ENCODE measurements at places on chromosomes 7 and 10.
A peak's percentile ranks its signal among the peaks of the same experiment; 100 is the strongest.

DNA sequence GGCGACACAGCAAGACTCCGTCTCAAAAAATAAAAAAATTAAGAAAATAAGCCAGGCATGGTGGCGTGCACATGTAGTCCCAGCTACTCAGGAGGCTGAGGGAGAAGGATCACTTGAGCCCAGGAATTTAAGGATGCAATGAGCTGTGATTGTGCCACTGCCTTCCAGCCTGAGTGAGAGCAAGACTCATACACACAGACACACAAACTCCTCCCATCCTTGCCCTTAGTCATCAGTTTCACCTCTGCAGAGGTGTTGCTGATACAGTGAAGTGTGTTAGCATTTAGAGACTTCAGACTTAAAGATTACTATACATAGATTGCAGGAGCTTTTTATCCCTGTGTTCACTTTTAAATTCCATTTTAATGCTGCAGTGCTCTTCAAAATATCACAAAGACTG lies 5.5 kb upstream of the H2AZ2 start:
- DNase-seq, result no peak

DNA sequence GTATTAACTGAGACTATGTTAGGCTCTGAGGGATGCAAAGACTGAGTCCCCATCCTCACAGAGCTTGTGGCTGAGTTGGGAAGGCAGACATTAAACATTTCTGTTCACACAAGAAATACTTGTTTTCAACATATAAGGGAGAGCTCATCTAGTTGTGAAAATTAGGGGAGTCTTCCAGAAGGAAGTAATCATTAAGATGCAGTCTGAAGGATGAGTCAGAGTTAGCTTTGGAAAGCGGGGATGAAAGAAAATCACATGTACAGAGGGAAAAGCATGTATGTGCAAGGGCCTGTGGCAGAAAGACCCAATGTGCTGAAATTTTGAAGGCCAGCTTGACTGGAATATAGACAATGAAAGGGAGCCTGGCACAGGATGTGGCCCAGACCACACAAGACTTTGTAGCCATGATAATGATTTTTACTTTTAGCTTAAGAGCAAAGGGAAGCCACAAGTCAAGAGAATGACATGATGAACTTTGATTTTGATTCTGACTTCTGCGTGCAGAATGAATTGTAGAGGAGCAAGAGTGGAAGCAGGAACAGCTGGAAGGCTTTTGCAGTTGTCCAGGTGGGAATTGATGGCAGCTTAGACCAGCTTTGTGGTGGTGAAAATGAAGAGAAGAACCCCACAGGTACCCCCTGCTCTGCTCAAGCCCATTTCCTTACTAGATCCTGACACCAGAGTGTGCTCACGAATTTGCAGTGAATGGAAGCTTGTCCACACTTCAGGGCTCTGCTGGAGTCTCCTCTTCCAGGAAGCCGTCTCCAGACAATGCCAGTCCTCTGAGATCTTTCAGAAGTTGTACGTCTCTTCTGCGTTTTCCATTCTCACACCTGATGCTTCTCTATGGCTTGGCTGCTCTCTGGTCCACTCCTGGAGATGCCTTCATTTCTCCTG lies 115.6 kb downstream of the ATXN7L1 start:
- no peak for DNase-seq

GRCh38 chr10:21832821-21833130 lies 170.8 kb downstream of the DNAJC1 start:
- no peak for DNase-seq

GRCh38 chr7:95503271-95504131 lies 17.8 kb downstream of the ASB4 start:
- DNase-seq, result no peak

- DNase-seq, result no peak
Measured at GRCh38 chr10:65375528-65375927, 1550.3 kb upstream of the LRRTM3 start.

- no peak for DNase-seq
Measured at GRCh38 chr7:35993113-35993512, 159.9 kb upstream of the EEPD1 start.

GRCh38 chr10:91745090-91745831 lies 53.0 kb upstream of the TNKS2 start:
- DNase-seq, result no peak

DNA sequence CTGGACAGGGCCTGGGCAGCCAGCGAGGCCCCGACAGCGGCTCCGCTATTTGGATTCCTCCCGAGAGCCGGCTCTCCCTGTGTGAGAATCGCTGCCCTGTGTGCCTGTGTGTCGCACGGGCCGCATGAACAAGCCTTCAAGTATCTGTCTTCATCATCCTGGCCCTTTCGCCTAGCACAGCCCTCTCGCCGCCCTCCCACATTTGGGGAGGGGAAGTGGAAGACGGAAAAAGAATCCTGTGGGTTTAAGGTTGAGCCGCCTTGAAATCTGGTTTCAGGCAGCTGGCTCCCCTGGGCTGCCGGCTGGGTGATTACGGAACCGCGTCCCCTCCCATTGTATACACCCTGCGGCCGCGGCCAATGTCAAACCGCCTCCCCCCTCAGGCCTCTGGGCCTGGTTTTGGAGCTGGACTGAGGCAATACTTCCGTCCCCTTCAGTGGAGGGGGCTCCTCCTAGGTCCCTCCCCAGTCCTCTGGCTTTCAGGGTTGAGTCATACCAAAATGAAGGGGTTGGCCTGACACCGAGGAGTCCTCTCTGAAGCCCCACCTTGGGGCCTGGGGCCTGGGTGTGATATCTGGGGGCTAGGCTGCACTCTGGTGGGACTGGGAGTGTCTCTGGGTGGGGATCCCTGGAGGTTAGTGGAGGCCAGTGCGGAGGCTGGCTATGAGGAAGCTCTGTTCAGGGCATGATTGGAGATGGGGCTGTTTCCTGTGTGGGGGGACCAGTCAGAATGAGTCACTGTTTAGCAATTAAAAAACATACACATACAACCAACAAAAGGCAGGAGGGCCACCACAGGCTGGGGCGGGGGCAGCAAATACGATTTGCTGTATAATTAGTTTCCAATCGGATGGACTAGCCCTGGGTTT lies 1.7 kb downstream of the TRIM8 start:
- DNase-seq, result peak; percentile 69

- DNase-seq, result no peak
Measured at GRCh38 chr7:104804696-104805095, 209.3 kb upstream of the KMT2E start.

DNA sequence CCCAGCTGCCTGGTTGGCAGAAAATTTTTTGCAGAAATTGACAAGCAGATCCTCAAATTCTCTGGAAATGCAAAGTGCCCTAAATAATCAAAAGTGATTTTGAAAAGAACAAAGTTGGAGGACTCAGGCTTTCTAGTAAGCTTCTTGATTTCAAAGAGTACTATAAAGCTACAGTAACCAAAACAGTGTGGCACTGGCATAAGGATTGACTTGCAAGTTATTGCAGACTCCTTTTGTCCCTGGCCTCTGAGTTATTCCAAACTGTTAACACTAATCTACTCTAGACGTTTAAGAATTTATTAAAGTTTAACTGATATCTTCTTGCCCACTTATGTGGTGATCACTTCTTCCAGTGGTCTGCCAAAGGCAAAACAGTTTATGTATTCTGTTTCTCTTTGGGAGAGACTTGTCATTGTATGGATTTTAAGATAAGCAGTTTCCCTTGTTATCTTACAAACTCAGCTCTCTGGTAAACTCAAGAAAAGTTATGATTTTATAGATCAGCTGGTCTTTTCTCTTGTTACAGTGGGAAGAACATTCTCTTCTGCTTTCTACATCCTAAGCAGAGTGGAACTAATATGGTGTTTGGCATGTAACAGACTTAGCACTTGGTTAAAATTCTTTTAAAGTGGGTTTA lies 41.4 kb downstream of the LOXL4 start:
- DNase-seq, result no peak

DNA sequence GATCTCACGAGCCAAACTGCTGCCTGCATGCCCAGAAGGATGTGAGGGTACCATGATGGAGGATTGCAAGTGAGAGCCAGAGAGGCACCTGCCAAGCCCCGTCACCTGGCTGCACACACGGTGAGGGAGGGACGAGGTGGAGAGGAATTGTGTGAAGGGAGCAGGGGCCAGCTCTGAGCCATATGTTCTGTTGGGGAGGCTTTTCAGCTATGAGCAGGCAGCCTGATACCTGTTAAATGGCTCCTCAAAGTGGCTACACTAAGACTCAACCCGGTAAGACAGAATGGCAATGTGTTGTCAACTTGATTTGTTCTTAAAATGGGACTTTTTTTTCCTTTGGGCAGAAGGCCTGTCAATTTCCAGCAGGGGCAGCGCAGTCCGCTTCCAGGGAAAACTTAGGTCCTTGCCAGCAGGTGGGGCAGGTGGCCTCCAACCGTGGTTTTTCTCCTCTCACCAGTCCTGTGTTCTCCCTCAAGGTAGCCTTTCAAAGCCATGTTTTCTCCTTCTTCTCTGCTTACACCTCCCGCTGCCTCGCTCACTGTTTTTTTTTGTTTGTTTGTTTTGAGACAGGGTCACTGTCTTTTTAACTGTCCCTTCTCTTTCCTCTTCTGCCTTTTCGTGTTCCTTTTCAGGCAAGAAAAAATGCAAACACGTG lies 57.7 kb upstream of the ZNRF2 start:
- no peak for DNase-seq

GRCh38 chr7:73602721-73603651 lies 21.3 kb downstream of the MLXIPL start:
- no peak for DNase-seq

- no peak for DNase-seq
Measured at GRCh38 chr7:133572843-133573242, 320.0 kb downstream of the EXOC4 start.

- no peak for DNase-seq
Measured at GRCh38 chr10:75460059-75460458, 28.6 kb downstream of the LRMDA start.

DNA sequence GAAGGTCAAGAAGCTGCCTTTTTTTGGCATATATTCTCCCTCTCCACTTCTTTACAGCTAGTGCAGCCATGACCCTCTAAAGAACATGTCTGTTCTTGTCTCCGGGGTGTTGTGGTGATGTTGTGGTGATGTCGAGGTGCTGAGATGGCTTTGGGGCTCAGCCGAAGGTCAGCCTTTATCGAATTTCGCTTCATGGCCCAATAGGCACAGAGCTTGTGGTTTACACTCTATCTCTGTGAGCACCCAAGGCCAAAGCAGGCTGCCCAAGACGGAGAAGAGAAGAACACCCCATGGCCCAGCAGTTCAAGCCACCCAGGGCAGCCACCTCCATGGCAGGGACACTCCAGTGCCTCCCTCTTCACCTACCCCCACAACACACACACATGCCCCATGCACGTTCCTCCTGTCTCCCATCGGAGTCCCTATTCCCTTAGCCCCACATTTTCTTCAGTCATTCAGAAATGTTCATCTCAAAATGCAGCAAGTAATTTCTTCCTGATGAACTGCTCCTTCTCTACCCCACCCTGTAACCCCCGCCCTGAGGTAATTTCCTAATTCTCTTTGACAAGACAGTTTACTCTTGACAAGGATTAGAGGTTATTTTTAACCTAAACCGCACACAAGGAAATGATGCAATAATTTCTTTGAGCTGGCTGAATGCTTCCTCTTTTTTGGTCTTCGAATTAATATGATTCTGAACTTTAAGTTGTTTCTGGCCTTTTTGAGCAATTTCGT lies 18.6 kb upstream of the ADRB1 start:
- DNase-seq, result peak; percentile 86

DNA sequence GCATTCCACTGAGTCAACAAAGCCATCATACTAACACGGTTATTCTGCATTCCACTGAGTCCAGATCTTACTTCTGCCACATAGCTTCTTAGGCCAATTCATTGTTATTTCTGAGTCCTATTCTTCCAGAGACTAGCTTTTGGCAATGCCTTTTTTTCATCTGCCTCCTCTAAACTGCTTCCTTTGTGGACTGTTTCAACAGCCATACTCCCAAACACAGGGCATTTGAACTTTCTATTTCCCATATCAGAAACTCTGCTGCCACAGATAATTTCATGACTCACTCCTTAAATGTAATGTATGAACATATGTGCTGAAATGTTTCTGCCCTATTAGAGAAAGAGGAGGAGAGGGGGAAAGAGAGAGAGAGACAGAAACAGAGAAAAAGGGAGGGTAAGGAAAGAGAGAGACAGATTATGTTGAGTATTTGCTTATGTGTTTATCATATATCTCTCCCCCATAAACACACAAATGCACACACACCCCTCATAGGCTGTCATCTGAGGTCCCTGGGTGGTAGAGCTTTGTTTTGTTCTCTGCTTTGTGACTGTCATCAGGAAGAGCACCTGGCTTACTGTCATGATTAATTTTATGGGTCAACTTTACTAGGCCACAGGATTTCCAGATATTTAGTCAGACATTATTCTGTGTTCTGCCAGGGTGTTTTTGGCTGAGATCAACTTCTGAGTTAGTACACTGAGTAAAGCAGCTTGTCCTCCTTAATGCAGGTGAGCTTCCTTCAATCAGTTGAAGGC lies 308.0 kb upstream of the KCND2 start:
- DNase-seq, result no peak

- DNase-seq, result no peak
Measured at GRCh38 chr10:92552310-92552709, 21.6 kb downstream of the IDE start.

DNA sequence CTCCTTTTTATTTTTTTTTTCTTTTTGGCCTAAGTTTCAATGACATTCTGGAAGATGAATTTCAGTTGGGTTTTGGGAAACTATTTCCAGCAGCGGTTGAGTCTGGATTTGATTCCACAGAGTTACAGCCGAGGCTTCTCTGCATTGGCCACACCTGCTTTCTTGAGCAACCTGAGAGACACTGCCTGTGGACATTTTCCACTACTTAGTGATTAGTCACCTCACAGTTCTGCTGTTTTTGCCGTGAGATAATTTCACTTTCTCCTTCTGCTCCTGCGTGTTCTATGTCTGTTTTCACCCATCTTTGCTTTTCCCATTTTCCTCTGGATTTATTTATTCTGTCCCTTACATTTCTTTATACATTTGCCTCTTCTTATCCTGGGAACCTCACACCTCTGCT lies 243.0 kb downstream of the BICC1 start:
- DNase-seq, result no peak

- no peak for DNase-seq
Measured at GRCh38 chr10:88852327-88852726, 683 bp upstream of the ANKRD22 start.

- DNase-seq, result no peak
Measured at GRCh38 chr7:19665399-19666008, 43.3 kb downstream of the POLR1F start.

- no peak for DNase-seq
Measured at GRCh38 chr10:71880425-71881306, 29.6 kb upstream of the PSAP start.

- no peak for DNase-seq
Measured at GRCh38 chr7:66362136-66362535, 157.0 kb downstream of the TPST1 start.

- DNase-seq, result no peak
Measured at GRCh38 chr7:105402221-105403095, 13.7 kb upstream of the SRPK2 start.

GRCh38 chr7:70498232-70498992 lies 633.5 kb upstream of the GALNT17 start:
- DNase-seq, result no peak

DNA sequence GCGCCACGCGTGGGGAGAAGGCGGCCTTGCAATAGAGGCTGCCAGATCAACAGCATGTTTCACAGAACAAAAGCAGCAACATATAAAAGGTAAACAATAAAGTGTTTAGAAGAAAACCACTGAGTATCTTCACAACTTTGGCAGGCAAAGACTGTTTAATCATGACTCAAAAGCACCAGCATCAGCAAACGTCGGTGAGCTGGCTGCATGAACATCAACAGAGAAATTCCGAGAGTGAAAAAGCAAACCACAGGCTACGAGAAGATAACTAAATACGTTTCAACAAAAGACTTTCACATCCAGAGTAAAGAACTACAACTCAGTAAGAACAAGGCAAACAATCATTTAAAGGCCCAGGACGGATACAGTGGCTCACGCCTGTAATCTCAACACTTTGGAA lies 172.0 kb downstream of the MAD1L1 start:
- DNase-seq, result no peak

All from GM12878 (cell line).